Effector CD8-positive, alpha-beta T cell (primary cell): ENCODE measurements at places on chromosomes 13 and 19.

- no peak for DNase-seq
Measured at GRCh38 chr13:95745752-95746151, 68.8 kb downstream of the DNAJC3 start.

- no peak for DNase-seq
Measured at GRCh38 chr13:100040196-100040595, 48.7 kb upstream of the PCCA start.

- no peak for DNase-seq
Measured at GRCh38 chr19:13337181-13337580, 169.1 kb downstream of the CACNA1A start.

DNA sequence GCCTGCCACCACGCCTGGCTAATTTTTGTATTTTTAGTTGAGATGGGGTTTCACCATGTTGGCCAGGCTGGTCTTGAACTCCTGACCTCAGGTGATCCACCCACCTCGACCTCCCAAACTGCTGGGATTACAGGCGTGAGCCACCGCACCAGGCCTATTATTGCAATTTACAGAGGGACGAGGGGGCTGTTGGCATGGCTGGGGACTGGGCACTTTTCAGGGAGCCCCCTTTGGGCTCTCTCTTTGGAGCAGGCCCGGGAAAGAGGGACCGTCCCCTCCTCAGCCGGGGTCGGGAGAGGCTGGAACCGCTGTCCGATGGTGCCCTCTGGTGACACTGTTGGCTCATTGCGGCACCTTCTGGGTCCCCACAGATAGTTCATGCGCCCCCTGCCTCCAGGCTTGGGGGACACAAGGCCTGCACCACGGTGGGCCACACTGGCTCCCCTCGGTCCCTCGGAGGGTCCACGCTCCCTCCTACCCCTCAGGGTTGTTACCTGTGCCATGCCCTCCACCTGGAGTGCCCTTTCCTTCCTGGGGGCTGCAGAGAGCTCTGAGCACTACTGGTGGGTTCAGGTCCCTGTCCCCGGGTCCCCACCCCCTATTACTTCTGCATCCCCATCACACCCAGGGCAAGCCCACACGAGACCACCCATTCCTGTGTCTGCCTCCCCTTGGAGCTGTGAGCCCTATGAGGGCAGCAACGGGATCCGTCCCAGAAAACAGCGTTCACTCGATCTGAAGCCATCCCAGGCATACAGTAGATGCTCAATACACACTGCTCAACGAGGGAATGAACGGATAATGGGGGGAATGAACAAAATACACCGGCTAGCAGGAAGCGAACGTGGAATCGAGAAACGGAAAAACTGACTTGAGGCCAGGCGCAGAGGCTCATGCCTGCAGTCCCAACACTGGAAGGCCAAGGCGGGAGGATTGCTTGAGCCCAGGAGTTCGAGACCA is 12.5 kb downstream of the FEM1A start:
- peak; percentile 55 for DNase-seq
